ENCODE measurements at places on chromosomes 3 and 15. TPM values are rescaled to one million over a fixed set of nuclear protein-coding genes. Genes with fewer than 3 reads are reported as not detected.

Gene ZNF770
- 40.6 TPM for polyA plus RNA-seq

DNA sequence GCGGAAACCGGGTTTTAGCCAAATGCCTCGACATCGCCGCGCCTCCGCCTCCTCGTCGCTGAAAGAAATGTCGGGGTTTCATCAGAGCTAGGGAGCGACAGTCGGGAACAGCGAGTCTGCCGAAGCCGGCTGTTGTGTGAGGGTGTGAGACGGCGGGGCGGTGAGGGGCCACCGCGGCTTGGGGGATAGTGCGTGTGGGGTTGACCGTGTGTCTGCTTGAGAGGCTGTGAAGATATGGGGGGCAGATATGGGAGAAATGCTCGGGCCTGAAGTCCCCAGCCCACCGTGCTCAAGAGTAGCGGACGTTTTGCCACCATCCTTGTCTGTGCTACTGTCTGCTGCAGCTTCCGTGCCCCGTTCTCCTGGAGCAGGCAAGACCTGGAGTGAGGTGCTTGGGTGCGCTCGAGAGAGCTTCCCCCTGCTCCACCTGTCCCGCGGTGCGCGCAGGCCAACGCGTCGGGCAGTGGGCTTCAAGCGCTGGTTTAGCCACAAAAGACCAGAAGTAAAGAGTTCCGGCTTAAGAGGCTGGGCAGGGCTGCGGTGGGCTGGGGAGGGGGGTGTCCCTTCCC lies 716 bp upstream of the ISLR2 start:
- no peak for DNase-seq

Gene LYZL4
- not detected for polyA plus RNA-seq

Gene LIPC
- polyA plus RNA-seq: 2.8 TPM

Measured in immature natural killer cell (primary cell).